Activated T-cell treated with anti-CD3 and anti-CD28 coated beads, Interleukin-2, amount 50 U/mL, for 4 hours (primary cell): ENCODE measurements at places on chromosomes 11 and 22.

DNA sequence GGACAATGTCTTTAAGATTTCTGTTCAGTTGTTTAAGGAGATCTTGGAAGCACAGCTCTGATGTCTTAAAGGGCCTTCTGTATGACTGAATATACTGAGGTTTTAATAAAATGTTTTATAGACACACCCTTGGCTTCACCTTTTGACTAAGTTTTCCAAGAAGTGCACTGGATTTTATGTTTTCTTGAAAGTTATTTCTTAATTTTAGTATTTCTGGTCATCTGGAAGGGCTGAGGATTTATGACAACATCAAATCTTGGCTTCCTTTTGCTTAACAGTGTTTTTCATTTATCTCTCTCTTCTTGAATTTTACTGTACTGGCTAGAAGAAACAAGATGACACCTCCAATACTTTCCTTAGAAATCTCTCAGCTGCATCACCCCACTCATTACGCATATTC lies 2423.4 kb downstream of the LRRC4C start:
- no peak for DNase-seq

DNA sequence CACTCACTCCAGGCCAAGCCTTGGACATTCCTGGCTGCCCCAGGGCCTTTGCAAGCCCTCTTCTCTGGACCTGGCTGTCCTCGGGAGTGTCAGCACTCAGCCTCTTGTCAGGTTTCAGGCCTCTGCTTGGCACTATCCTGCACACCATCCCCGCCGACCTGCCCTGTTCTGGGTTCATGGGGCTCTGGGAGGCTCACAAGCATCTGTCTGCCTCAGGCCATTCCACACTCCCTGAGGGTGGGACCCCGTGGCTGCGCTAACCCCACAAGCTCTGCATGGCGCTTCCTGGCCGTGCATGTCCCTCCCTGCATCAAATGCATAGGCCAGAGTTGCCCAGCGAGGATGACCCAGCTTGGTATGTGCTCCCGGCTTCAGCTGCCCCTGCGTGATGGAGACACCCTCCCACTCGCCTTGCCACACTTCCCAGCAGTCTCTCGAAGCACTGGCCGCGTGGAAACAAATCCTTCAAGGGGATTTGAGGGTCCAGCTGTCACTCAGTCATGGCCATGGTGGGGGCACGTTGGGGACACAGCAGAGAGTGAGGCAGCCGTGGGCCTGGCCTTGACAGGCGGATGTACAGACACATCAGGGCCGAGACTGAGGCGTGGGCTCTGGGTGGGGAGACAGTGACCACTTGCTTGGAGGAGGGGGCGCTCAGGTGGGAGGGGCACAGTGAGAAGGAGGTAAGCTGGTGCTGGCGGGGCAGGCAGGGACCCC lies 87.3 kb downstream of the KCNQ1 start:
- no peak for DNase-seq

DNA sequence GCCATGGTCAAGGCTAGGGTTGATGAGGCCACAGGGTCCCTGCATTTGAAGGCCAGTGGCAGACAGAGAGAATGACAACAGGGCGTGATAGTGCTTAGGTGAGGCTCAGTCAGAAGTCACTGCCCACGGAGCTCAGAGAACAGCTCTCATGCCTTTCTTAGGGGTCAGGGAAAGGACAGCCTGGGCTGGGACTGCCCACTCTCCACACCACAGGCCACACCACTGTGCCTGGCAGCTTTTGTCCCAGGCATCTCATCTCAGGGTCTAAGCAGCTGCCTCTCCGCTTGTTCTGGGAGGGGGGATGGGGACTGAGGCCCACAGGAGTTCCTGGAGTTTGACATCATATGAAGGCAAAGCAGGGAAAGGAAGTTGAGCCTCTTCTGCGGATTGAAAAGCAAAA lies 150.2 kb upstream of the B3GAT1 start:
- DNase-seq = no peak

- no peak for DNase-seq
Observed at GRCh38 chr22:47292546-47293320, 530.3 kb downstream of the TBC1D22A start.

- DNase-seq = no peak
Observed at GRCh38 chr11:3164552-3165151, 458 bp downstream of the OSBPL5 start.

DNA sequence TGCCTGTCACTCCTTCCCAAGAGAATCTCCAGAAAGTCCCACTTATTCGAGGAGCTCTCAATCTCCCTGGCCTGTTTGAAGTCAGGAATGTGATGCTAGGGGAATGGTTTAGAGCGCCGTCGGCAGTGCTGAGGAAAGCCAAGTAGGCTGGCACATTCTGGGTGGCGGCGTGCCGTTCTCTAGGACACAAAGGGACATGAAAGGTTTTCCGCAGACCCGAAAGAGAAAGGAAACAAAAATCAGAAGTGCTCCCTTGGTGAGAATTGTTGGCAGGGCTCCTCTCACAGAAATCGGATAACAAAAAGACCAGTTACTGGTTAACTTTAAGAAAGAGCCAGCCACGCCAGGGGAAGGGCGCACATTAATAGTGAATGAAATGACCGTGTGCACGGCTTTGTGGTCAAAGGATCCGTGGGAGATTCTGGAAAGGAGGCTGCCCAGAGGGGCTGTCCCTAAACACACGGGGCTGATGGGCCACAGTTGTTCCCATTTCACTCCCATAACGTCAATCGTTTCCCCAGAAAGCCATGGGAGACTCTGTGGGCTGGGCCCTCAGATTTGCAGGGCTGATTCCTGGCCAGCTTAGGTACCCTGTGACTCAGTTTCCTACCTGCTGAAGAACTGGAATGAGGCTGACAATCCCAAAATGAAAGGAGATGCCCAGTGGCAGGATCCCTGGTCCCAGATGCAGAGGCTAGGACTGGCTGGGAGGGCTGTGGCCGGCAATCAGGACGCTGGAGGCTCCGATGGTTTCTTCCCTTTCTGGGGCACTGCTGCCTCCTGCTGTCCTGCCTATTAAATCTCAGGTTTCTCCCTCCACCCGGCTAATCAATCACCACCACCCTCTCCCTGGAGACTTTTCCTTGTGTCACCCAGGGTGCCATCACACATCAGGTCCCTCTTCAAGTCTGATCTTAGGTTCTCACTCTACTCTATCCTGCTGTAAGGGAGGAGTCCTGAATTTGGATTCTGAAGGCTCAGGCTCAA lies 82.3 kb downstream of the RCN1 start:
- DNase-seq = no peak

- no peak for DNase-seq
Observed at GRCh38 chr11:112564228-112564955, 303.7 kb upstream of the PLET1 start.

DNA sequence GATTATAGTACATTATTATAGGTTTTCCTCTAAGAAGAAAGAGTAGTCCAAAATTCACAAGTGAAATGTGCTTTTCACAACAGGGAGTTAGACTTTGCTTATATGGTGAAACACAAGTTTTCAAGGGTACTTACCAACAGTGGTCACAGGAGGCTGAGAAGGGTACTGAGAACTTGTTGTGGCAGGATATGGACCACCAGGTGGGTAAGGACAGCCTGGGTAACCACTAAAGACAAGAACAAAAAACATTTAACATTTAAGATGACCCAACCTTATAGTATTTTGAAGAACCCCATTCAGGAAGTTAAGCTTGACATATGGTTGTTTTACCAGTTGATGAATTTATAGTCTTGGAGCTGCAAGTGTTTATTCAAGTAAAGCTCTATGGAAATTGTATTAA lies 24.4 kb downstream of the TSG101 start:
- DNase-seq = no peak

DNA sequence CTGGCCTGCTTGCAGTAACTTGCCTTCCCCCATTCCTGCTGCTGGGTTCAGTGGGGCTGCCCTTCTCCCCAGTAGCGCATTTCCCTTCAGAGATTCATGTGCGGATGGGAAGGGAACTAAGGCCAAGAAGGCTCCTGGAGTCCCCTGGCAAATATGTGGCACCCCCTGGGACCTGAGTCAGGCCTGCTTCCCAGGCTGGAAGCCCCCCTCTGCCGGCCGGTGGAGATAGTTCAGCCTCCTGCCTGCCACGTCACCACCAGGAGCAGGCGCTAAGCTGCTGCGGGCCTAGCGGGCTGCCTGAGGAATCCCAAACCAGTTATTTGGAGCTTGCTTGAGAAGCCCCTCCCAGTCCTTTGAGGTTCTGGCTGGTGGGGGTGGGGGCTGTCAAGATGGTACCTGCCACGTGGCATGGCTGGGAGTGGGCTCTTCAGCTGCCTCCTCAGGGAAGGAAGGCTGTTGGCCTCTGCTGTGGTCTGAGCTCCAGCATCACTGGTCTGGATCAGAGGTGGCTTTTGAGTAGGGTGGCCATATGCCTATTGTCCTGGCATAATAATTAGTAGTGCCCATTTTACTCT lies 2.0 kb downstream of the SERPINH1 start:
- no peak for DNase-seq

- DNase-seq = no peak
Observed at GRCh38 chr11:116736763-116737162, 36.0 kb downstream of the BUD13 start.

DNA sequence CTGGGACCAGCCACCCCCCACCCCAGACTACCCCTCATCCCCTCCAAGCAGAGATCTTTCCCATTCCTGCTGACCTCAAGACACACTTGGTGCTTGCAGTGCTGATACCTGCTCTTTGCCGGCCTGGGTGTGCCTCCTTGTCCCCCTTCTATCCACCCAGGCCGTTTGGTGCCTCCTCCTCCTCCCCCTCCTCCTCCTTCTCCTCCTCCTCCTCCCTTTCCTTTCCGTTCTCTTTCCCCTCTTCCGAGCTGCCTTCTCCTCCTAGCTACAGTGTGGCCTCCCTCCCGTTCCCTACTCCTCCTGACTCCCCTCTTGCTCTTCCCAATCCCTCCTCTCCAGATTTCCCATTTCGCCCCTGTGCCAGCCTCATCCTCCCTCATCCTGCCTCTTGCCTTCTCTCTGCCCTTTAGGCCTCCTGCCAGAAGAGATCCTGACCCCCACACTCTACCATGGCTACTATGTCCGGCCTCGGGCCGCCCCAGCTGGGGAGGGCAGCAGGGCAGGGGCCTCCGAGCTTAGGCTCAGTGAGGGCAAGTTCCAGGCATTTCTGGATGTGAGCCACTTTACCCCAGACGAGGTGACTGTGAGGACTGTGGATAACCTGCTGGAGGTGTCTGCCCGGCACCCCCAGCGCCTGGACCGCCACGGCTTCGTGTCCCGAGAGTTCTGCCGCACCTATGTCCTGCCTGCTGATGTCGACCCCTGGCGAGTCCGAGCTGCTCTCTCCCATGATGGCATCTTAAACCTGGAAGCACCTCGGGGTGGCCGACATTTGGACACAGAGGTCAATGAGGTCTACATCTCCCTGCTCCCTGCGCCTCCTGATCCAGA lies 712 bp downstream of the HSPB2 start:
- DNase-seq = no peak
